ENCODE measurements at places on chromosomes 4 and X.

- no peak for DNase-seq
These were observed 23.2 kb downstream of the DIAPH2 start for GRCh38 chrX:96707804-96708203.

- DNase-seq: no peak
These were observed 41.0 kb upstream of the SCD5 start for GRCh38 chr4:82839624-82840023.

- no peak for DNase-seq
These were observed 1.6 kb downstream of the SH3RF1 start for GRCh38 chr4:169268951-169269760.

GRCh38 chr4:171846893-171847292, 33.7 kb downstream of the GALNTL6 start:
- no peak for DNase-seq

DNA sequence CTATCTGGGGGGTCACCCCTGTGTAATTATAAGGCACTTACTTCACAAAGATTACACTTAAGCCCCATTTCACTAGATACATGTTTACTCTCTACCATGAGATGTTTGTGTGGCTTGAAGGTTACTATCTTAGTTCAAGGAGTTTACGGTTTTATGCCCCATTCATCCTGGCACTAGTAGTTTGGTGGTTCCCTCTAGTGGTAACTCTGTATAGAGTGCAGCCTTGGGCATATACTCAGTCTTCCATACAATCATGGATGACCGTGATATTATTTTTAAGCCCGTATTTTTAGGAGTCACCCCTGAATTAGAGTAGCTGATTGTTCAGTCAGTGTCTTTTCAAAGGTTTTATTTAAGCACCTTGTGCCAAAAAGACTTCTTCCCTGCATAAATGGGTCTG, 109.9 kb upstream of the FAM47C start:
- no peak for DNase-seq

DNA sequence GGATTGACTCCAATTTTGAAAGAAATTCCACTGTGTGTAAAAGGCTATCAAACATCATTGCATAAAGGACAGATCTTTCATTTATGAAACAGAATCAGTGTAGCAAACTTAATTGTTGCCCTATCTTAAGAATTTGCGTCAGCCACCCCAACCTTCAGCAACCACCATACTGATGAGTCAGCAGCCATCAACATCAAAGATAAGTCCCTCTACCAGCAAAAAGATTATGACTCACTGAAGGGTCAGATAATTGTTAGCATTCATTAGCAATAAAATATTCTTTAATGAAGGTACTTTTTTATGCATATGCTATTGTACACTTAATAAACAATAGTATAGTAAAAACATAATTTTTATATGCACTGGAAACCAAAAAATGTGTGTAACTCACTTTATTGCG, 15.8 kb upstream of the GRSF1 start:
- DNase-seq: no peak

DNA sequence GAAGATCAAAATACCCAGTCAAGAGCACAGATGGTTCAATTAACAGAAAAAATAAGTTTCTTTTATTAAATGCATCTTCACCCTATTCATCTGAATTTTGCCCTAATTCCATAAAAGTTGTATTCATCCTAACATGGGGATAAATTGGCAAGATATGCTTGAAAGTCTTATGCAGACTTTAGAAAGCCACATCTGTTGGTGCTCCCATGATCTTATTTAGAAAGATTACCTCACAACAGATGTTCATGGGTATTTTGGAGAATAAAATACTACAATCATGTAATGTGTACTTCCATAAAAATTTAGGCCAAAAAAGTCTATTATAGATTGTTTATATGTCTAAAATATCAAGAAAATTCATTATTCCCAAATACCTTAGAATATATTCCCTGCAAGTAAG, 510.3 kb downstream of the TECRL start:
- DNase-seq: no peak

DNA sequence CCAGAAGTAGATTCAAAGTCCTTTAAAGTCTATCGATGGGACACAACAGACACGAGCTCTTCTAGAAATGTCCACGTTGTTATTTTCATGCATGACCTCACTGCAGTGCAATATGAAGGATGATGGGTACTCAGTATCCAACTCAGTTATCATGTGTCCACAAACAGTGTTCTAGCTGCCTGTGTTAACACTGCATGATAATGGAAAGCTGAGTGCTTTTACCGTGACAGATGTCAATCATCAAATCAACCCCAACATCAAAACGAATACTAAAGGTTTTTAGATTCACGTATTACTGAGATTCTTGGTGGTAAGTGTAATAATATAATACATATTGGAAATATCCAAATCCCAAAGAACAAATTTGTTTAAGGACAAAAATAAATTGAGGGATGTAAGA, 394.8 kb upstream of the TENM3 start:
- no peak for DNase-seq

DNA sequence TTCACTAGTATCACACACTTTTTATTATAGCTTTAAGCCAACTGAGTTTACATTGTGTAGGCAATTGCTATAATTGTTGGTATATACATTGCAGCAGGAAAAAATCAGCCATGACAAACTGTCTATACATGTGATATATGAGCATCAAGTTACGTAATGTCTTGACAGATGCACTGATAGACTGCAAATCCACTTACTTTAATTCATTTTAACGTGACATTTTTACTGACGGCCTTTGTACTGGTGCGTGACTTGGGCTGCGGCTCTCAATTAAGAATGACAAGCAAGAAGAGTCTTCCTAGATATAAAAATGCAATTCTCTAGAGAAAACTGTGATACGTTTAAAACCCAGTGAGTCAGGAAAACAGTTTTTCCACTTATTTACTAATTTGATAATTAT, 143.8 kb downstream of the ACTRT1 start:
- no peak for DNase-seq

- no peak for DNase-seq
These were observed 835 bp downstream of the TDO2 start for GRCh38 chr4:155904331-155904730.

GRCh38 chr4:134343656-134344055, 142.1 kb upstream of the PABPC4L start:
- no peak for DNase-seq

- DNase-seq: no peak
These were observed 68.8 kb downstream of the FAM47C start for GRCh38 chrX:37076983-37077382.

DNA sequence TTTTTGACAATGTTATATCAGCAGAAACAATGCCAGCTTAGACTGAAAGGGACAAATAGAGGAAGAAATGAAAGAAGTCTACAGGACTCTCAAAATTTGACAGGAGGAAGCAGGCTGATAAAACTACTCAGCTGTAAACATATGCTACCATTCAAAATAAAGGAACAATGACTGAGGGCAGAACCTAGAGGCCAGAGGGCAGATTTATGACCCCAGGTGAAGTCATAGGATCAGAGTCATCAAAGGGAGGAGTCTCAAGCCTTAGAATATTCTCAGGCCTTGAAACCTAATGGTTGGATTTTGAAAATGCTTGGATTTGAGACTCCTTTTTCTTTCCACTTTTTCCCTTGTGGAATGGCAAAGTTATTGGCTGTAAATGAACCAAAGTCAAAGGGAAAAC, 17.0 kb upstream of the SYTL5 start:
- DNase-seq: no peak

GRCh38 chr4:99447079-99447478, 11.9 kb upstream of the ADH7 start:
- DNase-seq: peak; percentile 3

DNA sequence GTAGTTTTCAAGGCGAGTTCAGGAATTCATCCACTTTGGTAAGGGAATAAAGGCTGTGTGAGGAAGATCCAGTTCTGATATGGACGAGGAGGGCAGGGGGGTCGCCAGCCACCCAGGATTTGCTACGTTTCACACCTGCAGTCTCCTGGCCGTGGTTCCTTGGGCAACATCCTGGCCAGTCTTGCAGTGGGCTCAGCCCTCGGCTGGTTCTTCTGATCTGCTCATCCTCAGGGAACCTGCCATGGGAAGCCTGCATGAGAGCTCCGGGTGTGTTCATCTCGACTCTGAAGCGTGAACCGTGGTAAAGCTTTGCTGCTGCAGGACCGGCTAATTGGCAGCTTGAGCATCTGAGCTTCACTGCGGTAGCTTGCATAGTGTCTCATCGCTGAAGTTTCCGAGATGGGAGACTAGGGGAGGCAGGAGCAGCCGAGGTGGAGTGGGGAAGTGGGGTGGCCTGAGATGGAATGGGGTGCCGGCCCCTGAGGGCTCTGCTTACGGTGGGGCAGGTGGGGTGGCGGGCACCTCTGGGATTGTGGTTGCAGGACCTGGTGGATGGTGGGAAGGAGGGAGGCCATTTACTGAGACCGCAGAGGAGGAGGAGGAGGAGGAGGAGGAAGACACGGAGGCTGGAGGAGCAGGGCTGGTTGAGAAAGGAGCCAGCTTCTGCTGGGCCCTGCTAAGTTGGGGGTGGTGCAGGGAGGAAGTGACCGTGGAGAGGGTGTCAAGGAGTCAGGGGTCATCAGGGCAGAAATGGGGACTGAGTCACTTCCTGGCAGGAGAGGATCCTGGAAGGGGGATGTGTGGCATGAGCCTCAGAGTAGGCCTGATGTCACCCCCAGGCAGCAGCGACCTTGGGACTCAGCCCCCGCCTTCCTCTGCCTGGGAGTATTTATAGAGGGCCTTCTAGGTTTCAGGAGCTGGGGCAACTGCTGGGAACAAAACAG, 213.1 kb upstream of the PSAPL1 start:
- DNase-seq: no peak

- no peak for DNase-seq
These were observed 976.5 kb downstream of the RPA4 start for GRCh38 chrX:97860226-97860625.

GRCh38 chr4:181077341-181077740, 1165.9 kb upstream of the TENM3 start:
- no peak for DNase-seq

- no peak for DNase-seq
These were observed 2.4 kb downstream of the FAM241A start for GRCh38 chr4:112147697-112148096.

GRCh38 chr4:154658680-154659405, 46.4 kb upstream of the FGG start:
- no peak for DNase-seq

DNA sequence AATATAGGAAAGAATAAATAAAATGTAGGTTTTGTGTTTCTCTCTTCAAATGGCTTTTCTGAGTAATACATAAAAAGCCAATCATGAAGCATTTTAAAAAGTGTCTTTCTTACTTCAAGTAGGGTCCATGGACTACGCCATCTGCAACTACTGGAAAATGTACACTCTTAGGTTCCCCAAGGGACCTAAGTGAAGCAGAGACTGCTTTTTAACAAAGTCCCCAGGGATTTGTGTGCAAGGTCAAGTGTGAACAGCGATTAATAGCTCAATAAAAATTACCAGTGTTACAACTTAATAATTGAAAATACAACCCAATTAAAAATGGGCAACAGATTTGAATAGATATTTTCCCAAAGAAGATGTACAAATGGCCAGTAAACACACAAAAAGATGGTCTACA, 84.9 kb downstream of the ARHGAP6 start:
- no peak for DNase-seq

DNA sequence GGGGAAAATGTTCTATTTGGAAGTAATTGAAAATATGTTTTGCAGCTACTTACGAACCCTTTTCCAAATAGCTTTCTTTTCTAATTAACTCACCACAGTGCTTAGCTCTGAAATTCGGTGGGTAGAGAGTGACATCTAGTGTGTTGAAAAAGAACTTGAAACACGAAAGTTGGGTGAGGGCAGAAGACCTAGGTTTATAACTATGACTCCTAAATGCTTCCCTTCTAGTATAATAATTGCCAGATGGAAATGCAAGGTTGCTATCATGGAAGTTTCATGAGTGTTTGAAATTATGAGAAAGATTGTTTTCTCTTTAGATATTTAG, 77.3 kb upstream of the NOCT start:
- peak; percentile 27 for DNase-seq

DNA sequence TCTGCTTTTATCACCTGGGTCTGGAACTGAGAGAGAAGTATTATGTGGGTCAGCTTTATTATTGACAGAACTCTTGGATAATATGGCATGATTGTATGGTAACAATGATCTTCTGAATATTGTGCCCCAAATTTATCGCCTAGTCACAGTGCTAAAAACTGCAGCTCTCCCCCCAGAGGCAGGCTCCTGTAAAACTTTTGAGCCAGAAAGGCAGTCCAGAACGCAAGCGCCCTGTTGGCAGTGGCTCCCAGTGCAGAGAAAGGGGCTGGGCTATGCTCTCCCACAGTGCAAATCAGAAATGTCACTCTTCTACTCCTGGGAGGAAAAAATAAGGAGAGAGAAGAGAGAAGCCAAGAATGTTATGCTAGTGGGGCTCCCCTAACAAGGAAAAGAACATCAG, 50.5 kb downstream of the HELT start:
- peak; percentile 2 for DNase-seq

- DNase-seq: no peak
These were observed 151.1 kb upstream of the TBC1D9 start for GRCh38 chr4:140906993-140907962.

DNA sequence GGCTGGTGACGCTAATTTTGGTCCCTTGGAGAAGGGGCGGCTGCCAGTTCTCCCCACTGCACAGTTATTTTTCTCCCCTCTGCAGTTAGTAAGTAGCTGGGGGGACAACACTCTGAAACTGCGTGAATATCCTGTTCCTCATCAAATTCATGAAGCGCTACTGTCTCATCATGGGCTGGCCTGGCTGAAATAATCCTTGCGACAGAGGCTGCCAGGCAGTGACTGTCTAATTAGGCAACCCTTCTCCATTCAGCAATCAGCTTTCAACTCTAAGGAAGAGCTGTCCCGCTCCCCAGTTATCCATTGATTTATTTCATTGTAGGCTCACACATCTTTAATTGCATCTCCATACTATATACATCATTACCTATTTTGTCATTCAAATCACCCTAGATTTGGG, 8.2 kb downstream of the SH3TC1 start:
- no peak for DNase-seq

- no peak for DNase-seq
These were observed 23.8 kb downstream of the SMIM20 start for GRCh38 chr4:25937801-25938200.

DNA sequence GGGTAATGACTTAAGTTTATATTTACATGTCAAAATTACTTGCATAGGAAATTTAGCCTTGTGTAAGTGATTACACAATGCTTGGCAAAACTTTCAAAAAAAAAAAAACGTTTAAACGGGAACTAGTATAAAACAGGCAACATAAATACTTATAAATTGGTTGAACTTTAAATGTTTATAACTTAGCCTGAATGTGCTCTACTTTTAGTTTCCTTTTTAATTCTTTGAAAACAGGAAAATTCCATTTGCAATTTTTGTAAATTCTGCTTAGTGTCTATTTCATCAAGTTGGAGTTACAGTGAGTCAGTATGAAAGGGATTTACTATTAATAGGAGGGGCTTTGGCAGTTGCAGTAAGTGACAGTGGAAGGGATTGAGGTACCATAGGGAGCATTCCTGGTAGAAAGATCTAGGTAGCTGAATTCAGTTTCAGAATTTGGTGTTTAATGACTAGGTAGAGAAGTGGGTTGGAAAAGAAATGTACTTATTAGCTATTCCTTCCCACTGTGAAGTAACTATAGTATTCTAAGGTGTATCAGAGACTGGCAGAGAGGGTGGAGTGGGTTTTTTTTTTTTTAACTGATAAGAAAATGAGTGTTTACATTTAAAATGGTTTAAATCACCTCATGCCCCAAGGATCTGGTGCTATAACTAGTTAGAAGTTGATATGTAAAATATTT, 2.8 kb downstream of the STAG2 start:
- no peak for DNase-seq

- DNase-seq: no peak
These were observed 50.0 kb upstream of the CLCN4 start for GRCh38 chrX:10106806-10107205.
